ENCODE measurements at places on chromosomes 3 and 15.

DNA sequence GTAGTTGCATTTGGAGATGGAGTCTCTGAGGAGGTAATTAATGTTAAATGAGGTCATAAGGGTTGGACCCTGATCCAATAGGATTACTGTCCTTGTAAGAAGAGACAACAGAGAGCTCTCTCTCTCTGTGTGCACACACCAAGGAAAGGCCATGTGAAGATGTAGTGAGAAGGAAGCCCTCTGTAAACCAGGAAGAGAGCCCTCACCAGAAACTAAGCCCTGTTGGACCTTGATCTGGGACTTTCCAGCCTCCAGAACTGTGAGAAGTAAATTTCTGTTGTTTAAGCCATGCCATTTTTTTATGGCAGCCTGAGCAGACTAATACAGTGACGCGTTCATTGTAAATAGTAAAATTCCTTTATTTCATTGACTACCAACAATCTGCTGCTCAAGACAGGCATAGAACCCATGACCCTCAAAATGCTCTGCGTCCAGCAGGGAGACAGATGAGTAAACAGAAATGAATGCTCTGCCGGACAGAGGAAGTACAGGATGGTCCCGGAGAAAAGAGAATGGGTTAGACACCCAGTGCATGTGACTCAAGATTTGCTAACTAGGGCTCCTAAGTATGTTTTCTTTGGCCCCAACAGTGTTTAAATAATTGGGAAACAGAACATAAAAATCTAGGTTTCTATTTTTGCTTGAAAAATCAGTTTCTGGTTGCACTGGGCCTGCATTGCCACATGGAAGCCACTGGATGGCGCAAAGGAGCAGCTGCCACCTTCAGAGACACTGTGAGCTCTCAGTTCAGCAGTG lies 37.9 kb upstream of the TNFAIP8L3 start:
- DNase-seq, result no peak

GRCh38 chr3:177089110-177089509 lies 108.2 kb downstream of the TBL1XR1 start:
- DNase-seq, result no peak

GRCh38 chr15:92492551-92493115 lies 99.0 kb downstream of the ST8SIA2 start:
- no peak for DNase-seq

GRCh38 chr15:43552256-43552655 lies 34.8 kb downstream of the MAP1A start:
- no peak for DNase-seq

DNA sequence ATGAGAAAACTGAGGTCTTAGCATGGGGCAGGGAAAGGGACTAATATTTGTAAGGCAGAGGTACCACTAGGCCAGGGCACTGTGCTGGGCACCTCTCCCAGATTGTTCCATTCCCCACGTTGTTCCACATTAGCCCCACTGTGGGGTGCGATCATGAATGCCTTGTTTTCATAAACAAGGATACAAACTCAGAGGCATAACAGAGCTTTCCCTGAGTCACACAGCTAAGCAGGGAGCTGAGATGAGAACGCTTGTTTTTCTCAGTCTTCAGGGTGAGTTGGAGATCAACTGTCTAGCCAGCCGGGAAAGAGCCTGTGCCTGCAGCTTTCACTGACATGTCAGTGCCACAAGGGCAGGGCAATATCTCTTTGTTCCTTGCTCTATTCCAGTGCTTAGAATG lies 47.9 kb upstream of the ITGA11 start:
- DNase-seq, result no peak

DNA sequence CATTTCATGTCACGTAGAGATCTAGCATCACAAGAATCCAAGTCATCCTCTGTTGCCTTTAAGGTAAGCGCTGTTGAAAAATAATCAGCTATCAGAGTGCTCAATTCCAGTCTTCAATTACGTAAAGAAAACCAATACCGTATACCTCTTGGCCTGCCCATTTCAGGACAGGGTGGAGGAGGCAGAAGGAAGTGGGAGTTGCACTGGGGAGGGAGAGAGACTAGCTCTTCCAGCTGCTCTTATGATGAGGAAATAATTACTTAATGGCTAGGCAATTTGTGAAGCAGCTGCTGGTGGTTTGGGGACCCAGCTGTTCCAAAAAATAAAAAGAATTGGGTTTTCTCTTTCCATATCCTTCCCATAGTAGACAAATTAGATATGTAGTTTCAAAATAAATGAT lies 365.8 kb upstream of the MCTP2 start:
- no peak for DNase-seq

All from breast epithelium (tissue), 4 donors.